ENCODE measurements at places on chromosomes 5 and 9.

- no peak for DNase-seq
Measured at GRCh38 chr5:6979061-6979460, 265.8 kb downstream of the TENT4A start.

- no peak for DNase-seq
Measured at GRCh38 chr5:102879741-102880140, 124.6 kb downstream of the PAM start.

DNA sequence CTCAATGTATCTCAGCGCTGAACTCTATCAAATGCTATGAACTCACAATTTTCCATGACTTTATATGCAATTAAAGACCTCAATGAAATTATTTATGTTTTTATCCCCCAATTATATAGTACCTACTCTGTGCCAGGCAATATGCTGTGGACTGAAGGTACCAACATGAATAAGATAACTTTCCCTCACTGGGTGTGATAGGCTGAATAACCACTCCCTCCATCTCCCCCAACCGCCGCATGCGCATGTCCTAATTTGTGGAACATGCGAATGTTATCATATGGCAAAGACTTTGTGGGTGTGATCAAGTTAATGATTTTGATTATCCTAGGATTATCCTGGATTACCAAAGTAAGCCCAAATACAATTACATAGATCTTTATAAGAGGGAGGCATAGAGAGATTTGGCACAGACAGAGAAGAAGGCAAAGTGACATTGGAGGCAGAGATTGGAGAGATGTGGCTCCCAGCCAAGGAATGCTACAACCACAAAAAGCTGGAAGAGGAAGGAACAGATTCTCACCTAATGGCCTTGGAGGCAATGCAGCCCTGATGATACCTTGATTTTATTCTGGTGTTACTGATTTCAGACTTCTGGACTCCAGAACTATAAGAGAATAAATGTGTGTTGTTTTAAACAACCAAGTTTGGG, 149.1 kb upstream of the VCAN start:
- no peak for DNase-seq

- DNase-seq: no peak
Measured at GRCh38 chr5:174649391-174649790, 75.0 kb upstream of the MSX2 start.

DNA sequence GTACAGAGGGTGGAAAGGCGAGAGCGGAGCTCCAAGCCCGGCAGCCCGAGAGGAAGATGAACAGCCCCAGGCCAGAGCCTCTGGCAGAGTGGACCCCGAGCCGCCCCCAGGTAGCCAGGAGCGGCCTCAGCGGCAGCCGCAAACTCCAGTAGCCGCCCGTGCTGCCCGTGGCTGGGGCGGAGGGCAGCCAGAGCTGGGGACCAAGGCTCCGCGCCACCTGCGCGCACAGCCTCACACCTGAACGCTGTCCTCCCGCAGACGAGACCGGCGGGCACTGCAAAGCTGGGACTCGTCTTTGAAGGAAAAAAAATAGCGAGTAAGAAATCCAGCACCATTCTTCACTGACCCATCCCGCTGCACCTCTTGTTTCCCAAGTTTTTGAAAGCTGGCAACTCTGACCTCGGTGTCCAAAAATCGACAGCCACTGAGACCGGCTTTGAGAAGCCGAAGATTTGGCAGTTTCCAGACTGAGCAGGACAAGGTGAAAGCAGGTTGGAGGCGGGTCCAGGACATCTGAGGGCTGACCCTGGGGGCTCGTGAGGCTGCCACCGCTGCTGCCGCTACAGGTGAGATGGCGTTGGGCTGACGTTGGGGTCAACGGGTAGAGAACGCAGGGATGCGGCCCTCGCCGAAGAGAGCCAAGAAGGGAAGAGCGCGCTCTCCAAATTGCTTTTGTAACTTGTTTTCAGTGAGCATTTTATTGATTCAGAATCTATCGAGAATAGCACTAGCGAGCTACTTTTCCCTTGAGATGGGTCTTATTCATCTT, at the start of gene PTGER4:
PTGER4 (plus strand) TSS at position 3 of the 769 bp plus-strand sequence. CDS start 1,079 bp downstream, outside the sequence.
- DNase-seq: peak; percentile 42

DNA sequence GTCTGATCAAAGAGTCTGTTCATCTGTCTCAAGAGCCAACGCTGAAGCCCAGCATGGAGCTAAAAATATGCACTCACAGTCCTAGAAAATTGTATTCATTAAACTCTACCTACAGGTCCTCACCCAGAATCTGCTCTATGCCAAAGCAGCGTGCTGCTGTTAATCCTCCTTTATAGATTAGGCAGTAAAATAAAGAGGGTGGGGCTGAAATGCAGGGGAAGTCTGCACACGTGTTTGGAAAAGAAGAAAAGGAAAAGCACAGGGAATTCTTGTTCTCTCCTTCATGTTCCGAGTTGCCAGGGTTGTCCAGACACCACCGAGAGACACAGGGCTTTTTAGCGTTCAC, 121.4 kb upstream of the TMEM161B start:
- DNase-seq: no peak

GRCh38 chr5:1736889-1737711, 62.5 kb downstream of the MRPL36 start:
- no peak for DNase-seq

- DNase-seq: no peak
Measured at GRCh38 chr5:111509119-111509518, 3.2 kb downstream of the STARD4 start.

- DNase-seq: no peak
Measured at GRCh38 chr9:109828254-109828653, 48.3 kb downstream of the PALM2AKAP2 start.

- DNase-seq: no peak
Measured at GRCh38 chr5:102858221-102858620, 103.1 kb downstream of the PAM start.

- no peak for DNase-seq
Measured at GRCh38 chr5:33565324-33565723, 124.6 kb downstream of the TARS1 start.

DNA sequence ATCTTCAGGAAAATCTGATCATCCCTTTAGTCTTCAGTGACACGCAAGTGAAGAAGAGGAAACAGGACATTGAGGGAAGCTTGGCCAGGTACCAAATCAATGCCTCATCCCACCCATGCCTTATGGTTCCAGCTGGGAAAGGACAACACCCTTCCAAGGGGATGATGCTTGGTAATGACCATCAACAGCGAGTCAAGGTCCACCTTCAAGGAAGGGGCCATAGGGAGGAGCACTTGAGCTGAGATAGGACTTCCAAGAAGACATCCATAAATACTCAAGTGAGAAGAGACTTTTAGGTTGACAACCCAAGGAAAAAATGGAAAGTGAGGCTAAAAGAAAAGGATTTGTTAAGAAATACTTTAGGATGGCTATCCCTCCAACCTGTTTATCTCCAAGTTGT, 27.1 kb upstream of the GAS1 start:
- no peak for DNase-seq

- no peak for DNase-seq
Measured at GRCh38 chr9:134004131-134004873, 12.2 kb upstream of the VAV2 start.

- no peak for DNase-seq
Measured at GRCh38 chr9:120265791-120266190, 314.2 kb downstream of the CDK5RAP2 start.

GRCh38 chr9:86126998-86127972, 27.9 kb upstream of the GOLM1 start:
- peak; percentile 61 for DNase-seq

DNA sequence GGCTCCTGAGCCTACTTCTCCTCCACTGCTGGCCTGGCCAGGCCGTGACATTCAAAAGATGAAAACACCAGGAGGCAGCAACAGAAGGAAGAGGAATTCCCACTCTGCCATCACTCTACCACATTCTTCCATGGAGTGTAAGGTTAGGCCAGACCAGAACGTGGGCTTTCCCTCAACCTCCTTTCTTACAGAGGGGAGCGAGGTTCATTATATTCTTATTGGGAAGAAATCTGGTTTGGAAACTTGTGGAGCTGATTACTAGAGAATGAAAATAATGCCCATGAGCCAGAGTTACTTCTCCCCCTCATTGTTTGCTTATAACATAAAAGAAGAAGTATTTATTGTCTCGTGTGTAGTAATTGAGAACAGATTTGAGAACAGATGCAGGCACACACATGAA, 136.3 kb upstream of the BASP1 start:
- DNase-seq: no peak

DNA sequence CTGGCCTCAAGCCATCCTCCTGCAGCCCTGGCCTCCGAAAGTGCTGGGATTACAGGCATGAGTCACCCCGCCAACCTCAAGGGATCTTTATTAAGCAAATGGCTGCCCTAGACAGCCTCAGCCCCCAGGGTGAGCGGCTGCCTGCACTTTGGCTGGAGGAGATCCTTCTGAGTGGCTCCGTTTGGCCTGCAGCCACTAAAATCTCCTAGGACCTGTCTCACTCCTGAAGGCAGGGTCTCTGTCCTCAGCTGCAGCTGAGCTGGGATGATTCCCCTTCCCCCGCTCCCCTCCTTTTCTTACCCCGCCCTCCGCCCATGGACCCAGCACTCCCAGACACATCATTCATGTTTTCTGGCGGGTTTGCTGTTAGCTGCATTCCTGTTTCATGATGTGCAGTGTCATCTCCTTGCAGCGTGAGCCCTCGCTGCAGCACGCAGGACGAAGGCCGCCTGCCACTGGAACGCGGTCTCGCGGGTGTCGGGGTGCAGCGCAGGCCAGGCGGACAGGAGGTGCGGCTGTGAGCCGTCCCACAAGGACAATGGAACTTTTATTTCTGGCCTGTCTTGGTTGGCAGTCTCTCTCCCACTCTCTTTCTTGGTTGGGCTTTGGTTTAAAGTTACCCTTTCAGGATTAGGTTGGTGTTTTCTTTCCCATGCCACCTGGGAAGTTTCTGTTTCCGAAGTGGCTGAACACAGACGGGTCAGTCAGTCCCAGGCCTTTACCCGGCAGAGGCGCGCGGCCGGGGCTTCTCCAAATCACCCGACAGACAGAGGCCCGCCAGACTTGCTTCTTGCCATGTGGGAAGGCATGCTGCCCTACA, 137.1 kb downstream of the FOXD1 start:
- peak; percentile 64 for DNase-seq

DNA sequence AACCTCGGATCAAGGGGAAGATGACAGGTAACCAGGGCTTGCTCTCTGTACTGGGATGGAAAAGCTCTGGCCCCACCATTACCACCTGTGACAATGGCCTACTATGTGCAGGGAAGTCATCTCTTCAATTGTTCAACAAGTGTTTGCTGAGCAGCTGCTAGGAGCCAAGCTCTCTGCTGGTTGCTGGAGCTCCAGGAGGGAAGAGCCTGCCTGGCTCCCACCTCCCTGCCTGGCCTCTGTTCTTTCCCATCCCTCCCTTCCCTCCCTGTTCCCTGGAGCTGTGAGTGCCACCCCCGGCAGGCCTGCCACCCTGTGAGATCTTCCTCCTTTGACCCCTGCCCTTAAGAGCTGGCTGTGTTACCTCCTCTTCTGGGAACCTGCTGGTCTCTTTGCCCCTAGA, 59.7 kb upstream of the IER5L start:
- DNase-seq: no peak

GRCh38 chr9:101738566-101739183, at the start of gene GRIN3A:
TSS of gene GRIN3A (minus strand) at chr9:101738647. CDS start at chr9:101737979, 668 bp downstream.
- DNase-seq: no peak

DNA sequence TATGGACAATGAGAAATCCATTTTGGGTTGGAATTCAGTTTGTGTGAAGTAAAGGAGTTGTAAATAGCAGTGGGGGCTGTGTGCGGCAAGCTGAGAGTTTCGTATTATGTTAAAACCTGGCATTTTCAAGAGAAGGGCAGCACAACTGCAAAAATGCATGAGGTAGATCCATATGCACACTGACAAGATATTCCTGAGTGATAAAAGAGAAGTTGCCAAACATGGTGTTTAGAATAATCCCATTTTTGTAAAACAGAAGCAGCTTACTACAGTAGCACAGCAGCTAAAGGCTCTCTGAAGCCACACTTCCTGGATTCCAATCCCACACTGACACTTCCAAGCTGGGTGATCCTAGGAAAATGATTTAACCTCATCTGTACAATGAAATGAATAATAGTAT, 11.2 kb downstream of the GLRA1 start:
- no peak for DNase-seq

DNA sequence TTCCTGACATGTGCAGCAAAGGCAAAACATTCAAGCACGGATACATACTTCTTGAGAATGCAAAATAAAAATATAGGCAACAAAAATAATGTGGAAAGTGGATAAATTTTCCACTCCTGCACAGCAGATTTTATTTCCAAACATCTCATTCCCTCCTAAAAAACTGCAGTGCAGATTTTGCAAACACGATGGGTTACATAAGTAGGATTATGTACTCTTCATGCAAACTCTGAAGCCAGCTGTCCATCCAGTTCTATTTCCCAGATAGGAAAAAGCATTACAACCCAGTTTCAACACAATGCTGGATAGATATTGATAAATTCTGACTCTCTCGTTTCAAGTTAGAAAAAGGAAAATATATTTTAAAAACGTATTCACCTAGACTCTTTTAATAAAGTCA, 52.7 kb upstream of the CCNG1 start:
- no peak for DNase-seq

- no peak for DNase-seq
Measured at GRCh38 chr9:95497772-95498171, 19.0 kb downstream of the PTCH1 start.

DNA sequence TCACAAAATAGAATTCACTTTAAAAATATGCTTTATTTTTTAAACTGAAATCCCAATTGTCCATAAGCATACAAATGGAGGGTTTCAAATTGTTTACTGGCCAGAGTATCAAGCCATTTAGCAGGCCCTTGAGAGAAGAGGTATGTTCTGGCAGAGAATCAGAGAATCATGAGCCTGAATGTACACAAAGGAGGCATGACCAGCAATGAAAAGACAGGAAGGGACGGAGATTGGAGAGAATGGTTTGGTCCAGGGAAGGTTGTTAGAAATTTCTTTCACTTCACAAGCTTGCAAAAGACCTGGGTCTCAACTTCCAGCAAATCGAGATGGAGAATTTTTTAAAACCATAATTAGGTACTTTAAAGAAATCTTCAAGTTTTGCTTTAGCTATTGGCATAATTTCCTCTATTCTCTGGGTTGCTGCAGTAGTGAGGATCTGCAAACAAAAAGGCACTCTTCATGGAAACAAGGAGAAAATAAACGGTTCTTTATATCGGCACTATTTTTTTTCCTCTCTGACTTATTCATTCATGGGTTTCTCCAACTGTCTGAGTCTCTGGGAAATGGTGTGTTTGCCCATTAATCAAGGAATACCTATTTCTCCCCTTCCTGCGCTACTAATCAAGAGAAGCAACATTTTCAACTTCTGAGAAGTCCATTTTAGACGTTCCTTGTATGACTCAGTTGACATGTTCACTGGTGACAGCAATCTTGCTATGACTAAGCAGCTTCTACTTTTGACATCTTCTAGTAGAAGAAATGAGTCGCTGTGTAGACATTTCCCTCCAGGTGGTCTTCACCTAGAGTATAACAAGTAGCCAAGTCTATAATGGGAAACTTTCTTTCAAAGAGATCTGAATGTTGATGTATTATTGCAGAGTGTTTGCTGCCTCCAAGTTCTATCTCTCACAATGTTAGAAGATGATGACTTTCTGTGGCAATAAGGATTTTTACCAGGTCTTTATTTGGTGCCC, 23.1 kb upstream of the ERCC6L2 start:
- no peak for DNase-seq

GRCh38 chr5:172692981-172693380, 51.9 kb downstream of the NEURL1B start:
- DNase-seq: no peak

Data from left hindlimb (tissue), 1 donor.